ENCODE measurements at places on chromosomes 1 and 21. TPM values are rescaled to one million over a fixed set of nuclear protein-coding genes. Genes with fewer than 3 reads are reported as not detected.

GRCh38 chr1:118151312-118151937 is 33.6 kb downstream of the SPAG17 start:
- DNase-seq = no peak

DNA sequence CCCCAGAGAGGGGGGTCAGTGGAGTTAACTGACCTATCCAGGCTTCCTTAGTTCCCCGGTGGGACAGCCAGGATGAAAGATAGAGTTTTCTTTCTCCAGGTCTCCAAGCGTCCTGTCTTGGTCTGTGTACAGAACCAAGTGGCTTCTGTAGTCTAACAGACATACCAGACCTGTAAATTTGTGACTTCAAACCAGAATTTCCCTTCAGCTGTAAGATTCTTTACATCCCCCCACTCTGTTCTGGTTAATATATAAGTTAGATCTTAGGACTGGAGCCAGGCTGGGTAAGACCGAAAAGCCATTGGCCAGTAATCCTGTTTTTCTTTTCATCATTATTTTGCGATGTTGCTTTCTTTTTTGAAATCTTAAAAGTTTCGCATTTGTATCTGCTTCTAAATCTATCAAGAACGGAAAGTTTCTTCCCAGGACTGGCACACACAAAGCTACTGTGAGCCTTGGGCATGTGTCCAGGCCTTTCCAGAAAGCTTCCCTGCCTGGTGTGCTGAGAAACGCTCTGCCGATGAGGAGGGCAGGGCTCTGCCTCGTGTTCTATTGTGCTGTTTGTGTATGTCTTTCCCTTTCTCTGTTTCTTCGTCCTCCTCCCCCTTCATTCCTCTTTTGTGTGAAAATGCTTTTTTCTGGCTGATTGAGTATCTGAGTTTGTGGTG is 72.3 kb downstream of the RGL1 start:
- DNase-seq = no peak

DNA sequence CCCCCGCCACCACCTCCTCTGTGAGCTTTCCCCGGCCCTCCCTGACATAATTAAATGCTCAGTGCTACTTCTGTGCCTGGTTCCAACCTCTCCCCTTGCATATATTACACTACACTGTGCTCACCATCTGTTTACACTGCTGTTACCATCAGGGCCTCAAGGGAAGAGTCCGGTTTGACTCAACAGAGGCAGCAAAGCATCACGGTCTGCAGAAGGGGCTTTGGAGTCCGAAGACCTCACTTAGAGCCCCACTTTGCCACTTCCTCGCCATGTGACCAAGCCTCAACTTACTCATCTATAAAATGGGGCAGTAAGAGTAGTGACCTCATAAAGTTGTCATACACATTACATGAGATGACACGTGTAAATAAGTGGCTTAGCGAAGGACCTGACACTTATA is 27.4 kb downstream of the KCNN3 start:
- DNase-seq = no peak

KLHDC9 gene
- total RNA-seq = 1.3 TPM

KRTAP12-2 gene
- not detected for total RNA-seq

- DNase-seq = no peak
Measured at GRCh38 chr1:238135708-238136664, 245.3 kb upstream of the ZP4 start.

- DNase-seq = no peak
Measured at GRCh38 chr1:96715482-96715881, 6.1 kb upstream of the PTBP2 start.

Measured in urinary bladder (tissue), 4 donors.